Foreskin keratinocyte (primary cell): ENCODE measurements at places on chromosomes 3 and 15. TPM values are rescaled to one million over a fixed set of nuclear protein-coding genes. Genes with fewer than 3 reads are reported as not detected.
A peak's percentile ranks its signal among the peaks of the same experiment; 100 is the strongest.

TTLL13 gene
- polyA plus RNA-seq = not detected in 2 replicates

TYRO3 gene
- 11.5 and 12.1 TPM in 2 replicates for polyA plus RNA-seq

FANCD2 gene
- polyA plus RNA-seq = 13.0 and 24.3 TPM in 2 replicates

CXCR6 gene
- polyA plus RNA-seq = not detected in 2 replicates

SI gene
- polyA plus RNA-seq = not detected in 2 replicates

C3orf22 gene
- not detected in 2 replicates for polyA plus RNA-seq

CTXN2 gene
- not detected in 2 replicates for polyA plus RNA-seq

- peak; percentile 38 for DNase-seq
Observed at GRCh38 chr15:70281811-70282307, 184.1 kb upstream of the TLE3 start.

DNA sequence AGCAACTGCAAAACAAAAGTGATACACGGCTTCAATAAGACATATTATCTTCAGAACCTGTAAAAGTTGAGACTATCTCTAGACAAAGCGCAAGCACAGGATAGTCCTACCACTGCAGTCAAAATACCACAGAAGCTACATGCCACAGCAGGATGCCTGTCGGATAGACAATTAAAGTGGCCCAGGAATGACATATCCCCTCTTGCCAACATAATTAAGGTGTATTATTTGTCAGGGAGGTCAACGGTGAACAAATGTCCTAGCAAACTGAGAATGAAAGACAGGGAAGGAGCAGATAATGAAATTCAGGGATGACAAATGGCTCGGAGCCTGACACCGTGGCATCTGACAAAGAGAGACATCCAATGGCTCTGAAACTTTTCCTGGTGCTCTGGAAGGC is 185.7 kb downstream of the MECOM start:
- no peak for DNase-seq

- peak; percentile 75 for DNase-seq
Observed at GRCh38 chr15:88623061-88623460, 1.9 kb downstream of the AEN start.

- DNase-seq = peak; percentile 82
Observed at GRCh38 chr15:77057685-77058084, 13.2 kb downstream of the TSPAN3 start.

DNA sequence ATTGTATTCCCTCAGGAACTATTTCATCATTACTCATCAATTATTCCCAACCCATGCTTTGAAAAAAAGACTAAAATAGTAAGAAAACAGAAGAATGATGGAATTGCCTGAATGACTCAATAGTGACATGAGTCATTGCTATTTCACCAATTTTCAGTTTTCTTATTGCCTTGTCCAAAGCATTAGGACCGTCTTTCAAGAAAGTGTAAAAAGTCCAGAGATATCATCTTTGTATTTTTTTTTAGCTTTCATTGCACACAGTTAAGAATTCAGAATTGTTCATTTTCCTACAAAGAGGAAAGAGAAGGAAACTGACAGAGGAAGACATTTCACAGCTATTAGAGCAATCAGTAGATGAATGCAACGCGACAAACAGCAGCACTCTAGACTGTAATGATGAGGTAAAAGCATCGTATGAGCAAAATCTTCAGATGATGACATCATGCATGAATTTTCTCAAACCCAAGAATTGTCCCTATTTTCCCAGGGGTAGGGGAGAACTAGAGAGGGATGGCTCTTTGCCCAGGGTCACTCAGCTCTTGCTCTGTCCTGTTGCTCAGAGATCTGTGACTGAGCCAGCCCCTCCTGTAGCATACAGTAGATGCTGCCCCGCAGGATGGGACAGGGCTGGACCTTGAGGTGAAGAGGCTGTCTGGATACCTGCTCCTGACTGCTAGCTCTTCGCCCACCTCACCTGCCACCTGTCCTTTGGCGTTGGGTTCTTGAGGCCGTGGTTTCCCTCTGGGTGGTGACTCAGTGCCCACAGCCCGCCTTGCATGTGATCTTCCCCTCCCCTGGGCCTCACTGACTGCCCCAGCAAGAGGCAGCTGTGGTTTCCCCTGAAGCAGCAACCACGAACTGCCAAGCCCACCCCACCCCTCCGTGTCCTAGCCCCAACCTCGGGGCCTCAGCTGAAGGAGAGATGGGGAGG is 84.8 kb downstream of the PPCDC start:
- peak; percentile 91 for DNase-seq

- no peak for DNase-seq
Observed at GRCh38 chr3:13881536-13882410, 1.9 kb upstream of the WNT7A start.

- no peak for DNase-seq
Observed at GRCh38 chr3:134464689-134465365, 21.0 kb downstream of the ANAPC13 start.

DNA sequence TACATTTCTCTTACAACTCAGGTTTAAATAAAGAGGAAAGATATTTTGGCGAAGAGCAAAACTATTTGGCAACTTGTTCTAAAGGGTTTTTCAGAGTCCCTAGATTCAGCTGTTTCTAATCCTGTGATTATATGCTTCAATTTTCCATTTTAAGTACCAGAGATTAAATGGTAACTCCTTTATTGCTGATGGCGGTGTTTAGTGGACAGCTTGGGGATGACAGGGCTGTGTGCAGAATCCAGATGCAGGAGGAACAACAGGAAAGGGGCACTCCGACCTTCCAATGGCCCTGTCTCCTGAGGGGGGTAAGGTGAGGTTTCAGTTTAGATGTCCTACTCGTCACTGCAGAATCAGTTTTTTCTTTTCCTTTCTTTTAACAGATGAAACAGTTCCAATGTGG is 405.0 kb downstream of the PDCD6IP start:
- no peak for DNase-seq

DNA sequence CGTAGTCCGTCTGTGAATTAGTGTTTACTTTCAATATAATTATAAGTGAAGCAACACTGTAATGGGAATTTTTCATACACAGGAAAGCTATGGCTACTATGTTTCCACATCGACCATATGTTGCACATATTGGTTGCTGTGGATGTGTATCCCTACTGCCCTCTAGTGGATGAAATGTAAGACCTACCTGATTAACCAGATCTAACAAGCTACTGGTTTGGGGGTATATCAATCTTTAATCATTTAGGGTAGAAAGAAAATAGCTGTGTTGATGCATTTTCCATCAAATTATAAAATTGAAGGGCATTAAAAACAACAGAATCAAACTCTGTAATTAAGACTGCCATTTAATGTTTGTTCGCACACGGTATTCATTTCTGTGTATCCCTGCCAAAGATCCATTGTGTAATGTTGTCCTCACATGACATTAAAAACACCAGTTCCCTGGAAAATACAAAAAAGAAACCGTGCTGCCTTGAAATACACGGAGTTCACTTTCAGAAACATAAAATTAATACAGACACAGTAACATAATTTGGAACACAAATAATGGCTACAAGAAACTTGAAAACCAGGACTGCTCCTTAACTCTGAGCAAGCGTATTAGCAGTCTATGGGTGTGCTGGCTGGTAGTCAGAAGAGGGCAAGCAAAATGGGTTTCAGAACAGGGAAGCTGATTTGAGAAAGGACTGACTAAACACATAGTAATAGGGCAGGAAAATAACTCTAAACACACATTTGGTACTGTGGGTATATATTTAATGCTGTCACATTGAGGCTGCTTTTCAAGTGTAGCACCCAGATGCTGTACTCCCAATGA is 125.1 kb downstream of the TIGIT start:
- DNase-seq = peak; percentile 21

- DNase-seq = no peak
Observed at GRCh38 chr3:46419816-46420215, 12.8 kb downstream of the CCRL2 start.
